ENCODE measurements at places on chromosomes 4 and X.
A peak's percentile ranks its signal among the peaks of the same experiment; 100 is the strongest.

DNA sequence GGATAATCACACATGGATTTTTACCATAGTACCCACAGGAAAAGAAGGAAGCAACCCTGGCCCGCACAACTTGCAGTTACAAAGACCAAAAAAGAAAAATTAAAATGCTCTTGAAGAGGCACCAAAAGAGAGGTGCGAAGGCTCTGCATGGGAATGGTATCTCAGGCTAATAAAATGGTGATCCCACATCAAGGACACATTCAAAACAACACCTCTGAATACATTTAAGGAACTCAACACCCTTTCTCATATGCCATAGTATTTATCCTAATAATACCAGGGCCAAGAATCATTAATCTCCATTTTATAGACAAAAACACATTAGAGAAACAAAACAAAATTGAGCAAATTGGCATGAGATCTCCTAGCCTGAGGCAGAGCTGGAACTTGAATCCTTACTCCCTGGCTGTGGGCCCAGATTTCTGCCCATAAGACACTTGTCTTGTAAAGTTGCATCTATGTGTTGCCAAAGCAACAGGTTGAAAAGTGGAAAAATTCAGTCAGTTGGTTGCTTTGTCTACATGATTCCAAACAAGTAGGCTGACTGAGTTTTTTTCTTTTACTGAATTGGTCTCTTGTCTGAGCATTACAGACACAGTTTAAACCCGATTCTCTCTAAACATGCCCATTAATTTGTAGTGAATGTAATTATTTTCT lies 33.5 kb downstream of the GUCY2F start:
- peak; percentile 11 for DNase-seq

- no peak for DNase-seq
Measured at GRCh38 chr4:139776235-139776634, 110.6 kb downstream of the MGST2 start.

DNA sequence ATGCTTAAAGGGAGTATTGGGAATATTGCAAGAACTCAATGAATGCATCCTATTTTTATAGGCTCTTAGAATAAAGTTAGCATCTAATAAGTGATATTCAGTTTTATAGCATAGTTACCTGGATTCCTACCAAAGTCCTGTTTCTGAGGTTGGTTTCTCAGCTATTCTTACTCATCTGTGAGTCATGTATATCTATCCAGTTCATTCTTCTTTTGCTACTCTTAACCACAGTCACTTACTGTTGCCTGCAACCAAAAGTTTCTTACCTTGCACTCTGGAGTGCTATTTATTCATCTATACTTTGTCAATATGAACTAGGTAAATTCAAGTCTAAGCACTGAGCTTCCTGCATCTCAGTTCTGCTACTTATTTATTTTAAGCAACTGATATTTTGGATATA lies 322.5 kb downstream of the HS3ST1 start:
- DNase-seq = no peak

GRCh38 chrX:6382284-6382683 lies 152.6 kb downstream of the VCX3A start:
- DNase-seq = no peak

DNA sequence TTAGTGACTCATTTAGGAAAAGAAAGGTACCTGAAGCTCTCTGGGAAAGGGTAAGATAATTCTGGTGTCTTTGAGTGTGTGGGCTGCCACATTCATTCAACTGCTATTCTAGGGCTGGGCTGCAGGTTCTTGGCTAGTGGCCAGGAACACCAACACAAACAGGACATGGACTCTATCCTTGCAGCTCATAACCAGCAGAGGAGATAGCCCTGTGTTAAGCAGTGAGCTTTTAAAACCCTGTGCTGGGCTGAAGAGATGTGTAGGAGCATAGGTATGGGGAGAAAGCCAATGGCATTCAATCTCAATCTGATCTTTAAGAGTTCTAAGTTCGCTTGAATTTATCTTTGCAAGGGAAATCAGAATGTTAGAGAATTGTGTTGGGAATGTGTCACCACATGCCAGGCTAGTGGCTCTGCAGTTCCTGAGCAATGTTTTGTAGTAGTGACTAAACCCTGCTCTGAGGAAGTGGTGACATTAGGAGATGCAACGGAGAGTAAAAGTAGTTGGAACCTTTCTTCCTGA lies 39.2 kb downstream of the SGMS2 start:
- no peak for DNase-seq

DNA sequence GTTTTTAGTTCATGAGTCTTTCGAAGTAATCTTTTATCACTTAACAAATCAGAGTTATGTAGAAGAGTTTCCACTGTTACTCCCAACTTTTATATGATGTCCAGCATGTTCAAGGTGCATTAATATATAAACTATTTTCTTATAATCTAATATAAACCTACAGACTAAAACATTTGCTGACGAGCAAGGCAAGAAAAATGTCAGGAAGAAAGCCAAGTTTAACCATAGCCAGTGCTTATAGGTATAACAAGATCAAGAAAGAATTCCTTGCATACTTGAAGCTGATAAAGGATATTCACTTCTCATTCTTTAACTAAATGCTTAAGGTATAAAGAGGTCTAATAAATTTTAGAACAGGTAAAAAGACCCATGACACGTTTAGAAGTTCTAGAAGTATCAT lies 167.7 kb downstream of the NPNT start:
- DNase-seq = no peak

DNA sequence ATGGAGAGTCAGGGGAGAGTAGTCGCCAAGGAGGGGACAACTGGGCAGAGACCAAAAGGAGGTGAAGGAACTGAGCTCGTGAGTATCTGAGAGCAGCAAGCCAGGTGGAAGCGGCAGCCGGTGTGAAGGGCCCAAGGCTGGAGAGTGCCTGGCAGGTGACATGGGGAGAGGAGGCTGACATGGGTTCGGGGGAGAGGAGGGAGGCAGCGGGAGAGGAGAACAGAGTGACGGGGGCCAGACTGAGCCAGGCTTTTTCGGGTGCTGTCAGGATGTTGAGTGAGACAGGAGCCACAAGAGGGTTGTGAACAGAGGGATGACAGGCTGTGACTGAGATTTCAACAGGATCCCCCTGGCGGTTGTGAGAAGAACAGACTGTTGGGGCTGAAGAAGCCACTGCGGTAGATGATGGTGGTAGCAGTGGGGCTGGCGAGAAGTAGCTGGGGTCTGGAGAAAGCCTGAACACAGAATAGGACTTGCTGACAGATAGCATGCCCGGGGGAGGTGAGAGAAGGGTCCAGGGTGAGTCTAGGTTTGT lies 5.7 kb downstream of the ELK1 start:
- DNase-seq = no peak

DNA sequence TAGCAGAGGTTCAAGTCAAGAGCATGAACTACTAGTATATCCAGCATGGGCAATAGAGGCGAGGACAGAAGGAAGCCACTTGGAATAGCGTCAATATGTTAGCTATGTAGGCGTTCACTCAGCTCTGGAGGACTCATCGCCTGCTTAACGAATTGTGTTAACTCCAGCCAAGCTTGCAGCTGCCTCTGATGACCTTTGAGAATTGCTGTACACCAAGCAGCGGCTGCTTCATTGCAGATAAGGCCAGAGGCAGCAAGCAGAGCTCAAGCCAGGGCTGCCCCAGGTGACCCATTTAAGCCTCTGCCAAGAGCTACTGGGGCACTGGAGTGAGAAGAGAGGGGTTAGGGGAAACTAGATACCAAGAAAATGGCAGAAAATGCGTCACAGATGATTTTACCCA lies 160.2 kb upstream of the IGFBP7 start:
- peak; percentile 62 for DNase-seq

- no peak for DNase-seq
Measured at GRCh38 chr4:76723924-76724323, 174.0 kb downstream of the SOWAHB start.

DNA sequence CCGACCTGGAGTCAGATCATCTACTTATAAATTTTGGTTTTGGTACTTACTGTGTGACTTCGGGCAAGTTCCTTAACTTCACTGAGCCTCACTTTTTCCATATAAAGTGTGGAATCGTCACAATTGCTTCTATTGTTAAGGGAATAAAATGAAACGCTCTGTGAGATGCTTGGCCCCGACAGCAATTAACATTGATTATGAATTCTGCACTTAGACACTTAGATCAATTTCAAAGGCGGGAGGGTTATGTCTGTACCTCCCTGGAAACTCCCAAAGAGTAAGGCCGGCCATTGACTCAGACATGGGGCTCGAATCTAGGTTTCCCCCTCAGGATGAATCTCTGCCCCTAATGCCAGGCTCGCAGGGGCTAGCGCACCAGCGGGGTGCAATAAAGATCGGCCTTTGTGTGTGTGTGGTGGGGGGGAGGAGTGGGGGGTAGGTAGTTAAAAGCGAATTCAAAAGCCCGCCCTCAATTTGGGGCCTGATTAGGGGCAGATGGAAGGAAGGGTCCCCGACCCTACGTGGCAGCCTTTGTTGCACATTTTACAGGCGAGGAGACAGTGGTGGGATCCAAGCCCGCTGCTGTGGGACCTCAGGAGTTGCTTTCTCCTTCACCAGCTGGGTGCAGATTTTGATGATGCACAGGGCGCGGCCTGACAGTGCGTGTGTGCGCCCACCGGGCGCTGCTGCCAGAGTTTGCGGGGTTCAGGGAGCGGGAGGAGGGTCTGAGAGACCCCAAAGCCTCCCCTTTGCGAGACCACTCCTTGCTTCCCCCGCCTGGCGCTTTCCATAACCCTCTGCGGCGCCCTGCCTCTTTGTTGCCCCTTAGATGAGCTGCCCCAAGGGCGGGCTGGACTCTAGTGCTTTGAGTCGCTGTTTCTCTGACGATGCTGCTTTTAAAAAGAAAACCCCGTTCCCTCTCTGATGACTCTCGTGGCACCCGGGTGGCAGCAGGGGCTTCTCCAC lies 9.6 kb downstream of the MSX1 start:
- DNase-seq = no peak

DNA sequence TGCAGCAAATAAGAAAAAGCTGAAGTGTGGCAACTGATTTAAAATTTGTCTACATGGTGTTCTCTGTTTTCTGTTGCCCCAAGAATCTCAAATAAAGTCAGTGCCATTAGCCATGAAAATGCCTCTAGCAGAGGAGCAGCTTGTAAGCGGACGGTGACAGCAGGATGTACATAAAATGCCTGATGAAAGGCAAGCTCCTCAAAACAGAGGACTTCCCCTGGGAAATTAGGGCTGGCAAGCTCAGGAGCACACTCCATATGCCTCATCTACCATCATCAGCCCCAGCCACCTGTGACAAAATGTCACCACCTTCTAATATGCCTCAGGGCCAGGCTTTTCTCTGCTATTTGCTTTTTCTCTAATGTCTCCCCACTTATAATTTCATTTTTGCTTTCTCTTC lies 54.5 kb downstream of the ASB9 start:
- DNase-seq = no peak

GRCh38 chr4:168751263-168752225 lies 254.7 kb downstream of the PALLD start:
- DNase-seq = no peak

DNA sequence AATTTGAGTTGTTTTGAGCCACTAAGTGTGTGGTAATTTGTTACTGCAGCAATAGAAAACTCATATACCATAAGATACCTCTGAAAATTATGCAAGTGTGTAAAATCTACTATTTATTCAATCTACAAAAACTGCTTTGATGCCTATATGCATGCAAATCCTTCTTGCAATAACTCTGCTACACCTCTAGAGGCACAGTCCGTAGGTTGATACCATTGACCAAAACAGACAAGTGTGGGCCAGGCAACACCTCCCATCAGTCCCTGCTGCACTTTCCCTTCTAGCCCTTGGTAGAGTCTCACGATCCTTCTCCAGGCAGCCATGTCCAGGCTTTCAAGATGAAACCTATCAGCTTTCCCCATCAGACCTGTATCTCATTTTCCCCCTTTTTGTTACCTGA lies 48.8 kb upstream of the FAM9A start:
- DNase-seq = no peak

GRCh38 chr4:78292341-78292740 lies 235.2 kb downstream of the FRAS1 start:
- DNase-seq = no peak

DNA sequence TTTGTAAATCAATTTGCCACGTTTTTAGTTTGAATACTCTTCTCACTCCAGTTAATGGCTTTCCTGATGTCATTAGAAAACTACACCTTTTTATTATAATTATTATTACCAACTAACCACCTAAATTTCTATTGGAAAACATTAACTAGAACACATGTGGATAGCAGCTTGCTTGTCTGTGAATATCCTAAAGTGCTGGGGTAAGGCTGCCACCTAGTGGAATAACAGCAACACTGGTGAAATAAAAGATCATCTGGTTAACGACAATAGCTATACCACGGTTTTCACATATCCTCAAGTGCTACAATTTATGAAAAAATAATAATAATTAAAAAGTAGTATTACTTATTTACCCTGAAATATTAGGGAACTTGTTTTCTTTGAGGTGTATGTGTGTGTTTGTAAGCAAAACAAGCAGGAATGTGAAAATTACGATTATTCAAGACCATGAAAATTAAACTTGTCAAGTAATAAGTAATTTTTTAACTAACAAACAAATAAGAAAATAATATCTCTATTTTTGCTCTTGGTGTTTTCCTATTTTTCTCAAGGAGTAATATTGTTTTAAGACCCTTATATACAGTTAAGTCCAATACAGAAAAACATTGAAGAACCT lies 130.1 kb upstream of the TECRL start:
- DNase-seq = peak; percentile 62

DNA sequence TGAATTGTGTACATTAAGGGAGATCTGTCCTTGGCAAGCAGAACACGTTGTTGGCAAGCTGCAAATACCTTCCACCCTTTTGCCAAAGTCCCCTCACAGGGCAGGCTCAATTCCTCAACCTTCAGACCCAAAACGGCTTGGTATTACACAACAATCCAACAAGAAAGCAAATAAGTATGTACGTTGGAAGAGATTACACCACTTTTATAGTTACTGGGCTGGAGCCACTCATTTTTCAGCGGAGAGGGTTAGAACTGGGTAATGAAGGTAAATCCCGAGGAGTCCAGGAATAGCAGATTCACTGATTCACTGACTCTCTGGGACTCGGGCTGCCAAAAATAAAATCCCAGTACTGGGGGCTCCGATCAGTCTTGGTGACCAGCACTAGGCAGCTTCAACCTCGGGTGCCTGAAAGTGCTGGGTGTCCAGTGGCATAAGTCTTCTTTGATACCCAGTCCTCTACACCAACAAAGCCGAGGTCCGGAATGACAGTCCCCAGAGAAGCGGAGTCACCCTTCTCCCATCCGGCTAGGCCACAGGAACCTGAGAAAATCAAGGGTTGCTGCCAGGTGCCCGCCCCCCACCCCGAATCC lies 587 bp downstream of the TIMM8A start:
- DNase-seq = no peak

DNA sequence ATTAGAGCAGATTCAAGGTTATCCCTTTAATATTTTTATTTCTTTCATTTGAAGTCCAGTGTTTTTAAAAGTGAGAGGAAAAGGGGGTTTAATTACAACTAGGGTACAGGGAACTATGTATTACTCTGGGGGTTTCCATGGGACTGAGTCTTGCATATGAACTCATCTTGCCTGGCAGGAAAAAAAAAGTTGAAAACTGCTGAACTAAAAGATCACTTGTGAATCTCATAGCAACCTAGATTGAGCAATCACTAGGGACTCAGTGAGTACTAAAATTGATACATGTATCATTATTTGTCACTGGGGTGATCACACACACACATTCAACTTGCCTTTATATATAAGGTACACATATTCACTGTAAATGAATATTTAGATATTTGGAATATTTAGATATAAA lies 180.7 kb upstream of the SFRP2 start:
- DNase-seq = no peak

- peak; percentile 44 for DNase-seq
Measured at GRCh38 chr4:126604268-126604867, 1028.4 kb upstream of the INTU start.
